ENCODE measurements at places on chromosomes 2 and 18.

DNA sequence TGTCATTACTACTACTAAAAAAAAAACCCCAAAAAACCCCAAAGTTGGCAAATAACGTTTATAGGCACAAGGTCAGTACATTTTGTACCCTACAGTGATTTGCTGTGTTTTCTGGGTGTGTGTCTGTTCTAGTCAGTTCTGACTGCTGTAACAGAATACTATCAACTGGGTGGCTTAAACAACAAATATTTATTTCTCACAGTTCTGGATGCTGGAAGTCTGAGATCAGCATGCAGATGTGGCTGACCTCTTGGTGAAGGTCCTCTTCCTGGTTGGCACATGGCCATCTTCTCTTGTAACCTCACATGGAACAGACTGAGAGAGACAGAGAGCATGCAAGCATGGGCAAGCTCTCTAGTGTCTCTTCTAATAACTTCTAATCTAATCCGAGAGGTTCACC lies 103.1 kb downstream of the CERS6 start:
- no peak for DNase-seq

DNA sequence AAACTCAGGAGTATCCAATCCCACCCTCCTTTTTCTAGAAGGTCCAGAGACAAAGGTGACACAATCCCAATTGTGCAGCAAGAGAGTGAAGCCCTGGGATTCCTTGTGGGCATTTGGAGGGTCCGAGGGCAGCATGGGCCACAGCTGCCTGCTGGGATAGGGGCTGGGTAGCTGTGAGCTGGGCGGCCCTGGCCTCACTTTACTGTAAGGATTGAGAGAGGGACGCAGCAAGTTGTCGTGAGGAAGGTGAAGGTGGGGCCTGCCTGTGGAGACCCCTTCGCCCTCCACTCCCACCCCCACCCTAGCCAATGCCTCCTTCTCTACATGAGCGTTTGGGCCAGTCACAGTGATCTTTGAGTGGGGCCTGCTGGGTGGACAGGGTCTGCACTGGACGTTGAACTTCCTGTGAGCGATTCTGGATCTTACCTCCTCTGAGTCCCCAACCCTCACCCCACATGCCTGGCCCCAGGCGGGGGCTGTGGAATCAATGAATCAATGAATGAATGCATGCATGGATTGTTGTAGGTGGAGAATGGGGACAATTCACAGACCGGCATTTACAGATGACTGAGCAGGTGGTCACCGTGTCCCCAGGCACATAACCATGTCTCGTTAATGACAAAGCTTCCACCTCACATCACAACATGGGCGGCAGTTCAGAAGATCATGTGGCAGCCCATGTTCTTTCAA lies 107.2 kb downstream of the INHBB start:
- no peak for DNase-seq

DNA sequence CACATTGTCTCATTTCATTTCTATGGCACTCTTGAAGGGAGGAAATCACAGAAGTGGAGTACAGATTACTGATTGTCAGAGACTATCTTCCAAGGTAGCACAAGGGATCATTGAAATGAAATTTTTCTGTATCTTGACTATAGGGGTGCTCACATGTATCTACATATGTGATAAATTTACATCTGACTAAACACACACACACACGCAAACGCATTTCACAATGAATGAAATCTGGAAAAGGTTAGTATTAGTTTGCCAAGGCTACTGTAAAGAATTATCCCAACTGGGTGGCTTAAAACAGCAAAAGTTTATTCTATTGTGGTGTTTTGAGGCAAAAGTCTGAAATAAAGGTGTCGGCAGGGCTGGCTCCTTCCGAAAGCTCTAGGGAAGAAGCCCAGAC lies 144.6 kb downstream of the SH3BP4 start:
- DNase-seq = no peak

- no peak for DNase-seq
Observed at GRCh38 chr18:27108842-27109241, 76.3 kb downstream of the CHST9 start.

GRCh38 chr2:219598308-219599078 lies 836 bp downstream of the STK11IP start:
- DNase-seq = no peak

GRCh38 chr2:149451417-149452165 lies 121.2 kb downstream of the LYPD6 start:
- no peak for DNase-seq

DNA sequence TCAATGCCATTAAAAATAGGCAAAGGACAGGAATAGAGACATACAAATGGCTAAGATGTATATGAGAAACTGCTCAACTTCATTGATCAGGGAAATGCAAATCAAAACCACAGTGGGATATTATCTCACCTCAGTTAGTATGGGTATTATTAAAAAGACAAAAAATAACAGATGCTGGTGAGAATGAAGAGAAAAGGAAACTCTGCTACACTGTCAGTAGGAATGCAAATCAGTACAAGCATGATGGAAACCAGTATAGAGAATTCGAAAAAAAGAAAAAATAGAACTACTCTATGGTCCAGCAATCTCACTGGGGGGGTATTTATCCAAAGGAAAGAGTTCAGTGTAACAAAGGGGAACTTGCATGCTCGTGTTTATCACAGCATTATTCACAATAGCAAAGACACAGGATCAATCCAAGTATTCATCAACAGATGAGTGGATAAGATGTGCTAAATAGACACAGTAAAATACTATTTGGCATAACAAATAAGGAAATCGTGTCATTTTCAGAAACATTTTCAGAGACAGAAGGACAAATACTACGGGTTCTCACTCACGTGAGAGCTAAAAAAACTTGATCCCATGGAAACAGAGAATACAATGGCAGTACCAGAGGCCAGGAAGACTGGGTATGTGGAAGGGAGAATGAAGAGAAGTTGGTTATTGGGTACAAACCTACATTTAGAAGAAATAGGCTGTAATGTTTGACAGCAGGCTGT lies 60.6 kb downstream of the CCDC74A start:
- no peak for DNase-seq

- peak; percentile 19 for DNase-seq
Observed at GRCh38 chr2:100422320-100423055, 5.0 kb upstream of the CHST10 start.

GRCh38 chr2:123732563-123732962 lies 292.5 kb upstream of the CNTNAP5 start:
- no peak for DNase-seq

- DNase-seq = no peak
Observed at GRCh38 chr18:68780802-68781635, 16.9 kb upstream of the CCDC102B start.

DNA sequence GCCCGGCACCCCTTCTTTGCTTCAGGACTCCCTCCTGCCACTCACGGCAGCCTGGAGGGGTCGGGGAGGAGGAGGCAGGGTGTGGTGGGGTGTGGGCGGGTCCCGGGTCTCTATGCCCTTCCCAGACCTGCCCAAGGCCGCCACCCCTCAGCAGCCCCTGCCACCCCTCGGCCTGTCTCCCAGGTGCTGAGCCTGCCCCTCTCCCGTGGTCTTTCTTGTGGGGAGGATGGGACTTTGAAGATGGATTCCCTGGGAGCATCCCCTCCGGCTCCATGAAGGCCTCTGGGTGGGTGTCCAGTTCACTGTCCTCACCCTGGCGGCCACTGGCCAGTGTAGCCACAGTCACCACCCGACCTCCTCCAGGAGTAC lies 23.2 kb downstream of the KCNIP3 start:
- DNase-seq = no peak

GRCh38 chr2:65300134-65300760 lies 72.6 kb downstream of the ACTR2 start:
- DNase-seq = no peak

DNA sequence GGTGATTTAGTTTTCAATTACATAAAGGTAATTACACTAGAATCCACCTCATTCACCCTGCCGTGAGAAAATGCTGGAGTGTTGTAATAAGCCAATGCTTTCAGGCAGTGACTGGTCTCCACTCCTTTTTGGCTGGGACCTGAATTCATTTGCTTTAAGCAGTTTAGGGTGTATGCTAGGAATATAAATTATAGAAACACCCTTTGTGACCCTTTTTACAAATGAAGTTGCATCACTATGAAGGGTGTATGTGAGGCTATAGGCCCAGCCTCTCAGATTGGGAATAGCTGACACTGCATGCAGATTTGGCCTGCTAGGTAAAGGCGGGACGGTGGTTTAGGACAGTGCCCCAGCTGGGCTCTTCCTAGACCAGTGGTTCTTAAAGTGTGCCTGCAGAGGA lies 50.8 kb upstream of the NFE2L2 start:
- DNase-seq = no peak

GRCh38 chr2:95079199-95079683 lies 42.4 kb downstream of the MRPS5 start:
- no peak for DNase-seq

GRCh38 chr2:95023222-95023597 lies 2.3 kb upstream of the MAL start:
- DNase-seq = no peak

DNA sequence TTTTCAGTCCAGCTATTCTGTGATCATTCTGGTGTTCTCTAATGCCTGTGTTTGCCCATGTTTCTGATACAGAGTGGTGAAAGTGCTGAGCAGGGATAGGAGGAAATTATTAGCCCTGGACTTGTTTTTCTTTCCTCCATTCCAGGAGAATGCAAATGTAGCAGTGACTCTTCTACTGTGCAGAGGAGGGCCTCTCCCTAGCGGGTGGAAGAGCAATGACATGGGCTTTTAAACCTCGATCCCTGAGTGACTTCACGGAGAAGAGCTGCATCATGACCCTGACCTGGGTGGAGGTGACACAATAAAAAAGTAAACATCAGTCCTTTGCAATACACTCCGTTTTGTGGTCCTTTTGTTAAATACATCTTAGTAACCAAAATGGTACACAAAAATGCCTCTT lies 68.0 kb upstream of the NETO1 start:
- no peak for DNase-seq

DNA sequence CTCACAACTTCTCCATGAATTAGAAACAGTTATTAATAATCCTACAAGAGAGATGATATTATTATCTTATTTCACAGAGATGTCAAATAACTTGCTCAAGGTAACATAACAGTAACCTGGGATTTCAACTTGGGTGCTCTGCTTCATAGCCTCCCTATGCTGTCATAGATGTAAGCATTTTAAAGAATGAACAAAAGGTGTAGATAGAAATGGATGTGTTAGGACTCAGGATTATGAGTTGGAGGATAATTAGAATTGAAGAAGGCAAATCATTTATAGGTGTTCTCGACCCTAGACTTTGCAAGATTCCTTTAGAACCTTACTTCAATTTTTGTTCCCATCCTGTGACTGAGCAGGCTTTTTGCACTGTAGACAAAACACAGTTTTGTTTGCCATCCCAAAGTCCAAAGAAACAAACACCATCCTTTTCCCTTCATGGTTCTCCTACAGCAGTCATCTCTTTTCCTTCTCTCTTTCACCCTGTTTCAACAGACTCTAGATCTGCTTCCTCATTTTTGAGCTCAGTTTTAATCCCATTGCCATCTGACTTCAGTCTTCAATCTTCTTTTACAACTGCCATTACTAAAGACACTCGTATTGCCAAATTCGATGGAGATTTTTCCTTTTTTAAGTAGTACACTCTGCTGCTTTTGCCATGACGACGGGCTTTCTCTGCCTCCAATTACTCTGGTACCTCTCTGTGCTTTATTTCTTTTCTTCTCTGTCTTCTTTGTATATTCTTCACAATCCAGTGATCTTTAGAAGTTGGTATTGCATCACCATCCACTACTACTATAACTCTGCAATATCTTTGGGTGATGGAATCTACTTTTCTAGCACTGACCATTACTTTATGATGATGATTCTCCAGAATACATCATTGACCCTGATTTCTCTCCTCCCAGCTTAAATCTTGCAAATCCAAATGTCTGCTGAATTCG lies 4.5 kb downstream of the HNMT start:
- no peak for DNase-seq

DNA sequence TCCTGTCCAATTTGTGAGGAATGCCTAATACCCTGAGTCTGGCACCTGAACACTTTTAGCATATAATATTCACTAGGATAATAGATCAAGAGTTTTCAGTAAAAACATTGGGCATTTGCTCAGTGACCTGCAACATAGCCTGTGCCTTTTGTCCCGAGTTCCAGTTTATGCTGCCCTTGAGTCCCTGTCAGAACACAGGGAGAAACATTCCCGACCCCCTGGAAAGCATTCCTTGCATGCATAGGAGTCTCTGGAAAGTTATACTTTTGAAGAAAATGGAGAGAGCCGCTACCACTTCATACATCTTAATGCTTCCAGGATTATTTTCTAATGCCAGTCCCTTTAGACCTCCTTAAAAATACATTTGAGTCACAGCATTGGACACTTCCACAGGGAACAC lies 107.3 kb downstream of the PLCL1 start:
- no peak for DNase-seq

DNA sequence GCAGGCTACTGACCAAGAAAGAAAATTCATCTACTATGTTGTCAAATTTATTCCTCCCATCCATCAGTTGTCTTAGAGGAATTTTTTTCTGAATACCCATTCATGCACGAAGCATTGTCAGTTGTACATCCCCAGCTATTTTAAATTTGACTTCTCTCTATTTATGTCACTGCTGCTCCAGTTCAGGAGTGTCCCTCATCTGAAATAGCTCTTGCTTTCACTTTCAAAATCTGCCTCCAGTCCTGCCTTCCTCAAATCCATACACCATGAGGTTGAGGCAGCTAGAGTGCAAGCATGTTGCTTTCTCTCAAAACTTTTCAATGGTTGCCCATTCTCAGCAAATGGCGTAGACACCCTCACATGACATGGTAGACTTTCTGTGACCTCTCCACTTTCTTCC lies 335.4 kb upstream of the CDH2 start:
- no peak for DNase-seq

DNA sequence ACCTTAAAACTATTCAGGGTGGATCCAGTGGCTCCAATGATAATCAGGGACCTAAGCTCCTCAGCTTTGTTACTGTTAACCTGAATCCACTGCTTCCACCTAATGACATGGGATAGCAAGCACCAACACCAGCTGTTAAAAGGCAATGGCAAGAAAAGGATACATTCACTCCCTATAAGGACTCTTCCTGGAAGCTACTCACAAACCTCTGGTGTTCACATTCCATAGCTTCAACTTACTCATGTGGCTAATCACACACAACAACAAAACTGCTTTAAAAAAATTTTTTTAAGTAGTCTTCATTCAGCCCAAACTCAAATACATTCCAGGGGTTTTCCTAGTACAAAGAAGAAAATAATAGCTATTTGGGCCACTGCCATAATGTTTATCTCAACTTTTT lies 24.5 kb downstream of the ROCK2 start:
- no peak for DNase-seq

GRCh38 chr2:159185401-159186130 lies 100.9 kb downstream of the WDSUB1 start:
- peak; percentile 5 for DNase-seq

- no peak for DNase-seq
Observed at GRCh38 chr2:127348426-127349000, 39.3 kb downstream of the MAP3K2 start.

GRCh38 chr2:128520791-128521190 lies 202.1 kb upstream of the HS6ST1 start:
- DNase-seq = no peak

GRCh38 chr2:23596316-23596885 lies 211.4 kb downstream of the KLHL29 start:
- DNase-seq = no peak

DNA sequence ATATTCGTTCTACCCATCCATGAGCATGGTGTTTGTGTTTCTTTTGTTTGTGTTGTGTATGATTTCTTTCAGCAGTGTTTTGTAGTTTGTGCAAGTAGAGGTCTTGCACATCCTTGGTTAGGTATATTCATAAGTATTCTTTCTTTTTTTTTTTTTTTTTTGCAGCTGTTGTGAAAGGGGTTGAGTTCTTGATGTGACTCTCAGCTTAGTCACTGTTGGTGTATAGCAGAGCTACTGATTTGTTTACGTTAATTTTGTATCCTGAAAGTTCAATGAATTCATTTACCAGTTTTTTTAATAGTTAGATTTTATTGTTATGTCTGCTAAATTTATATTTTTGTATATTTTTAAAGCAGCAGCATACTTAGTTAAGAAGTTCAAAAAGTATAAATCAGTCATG lies 834.4 kb upstream of the NRXN1 start:
- DNase-seq = no peak
